ENCODE measurements at places on chromosomes 11 and 22.
A peak's percentile ranks its signal among the peaks of the same experiment; 100 is the strongest.

- DNase-seq: no peak
Observed at GRCh38 chr22:49597428-49598039, 230.1 kb downstream of the BRD1 start.

- no peak for DNase-seq
Observed at GRCh38 chr11:67489885-67490726, 7.3 kb downstream of the AIP start.

DNA sequence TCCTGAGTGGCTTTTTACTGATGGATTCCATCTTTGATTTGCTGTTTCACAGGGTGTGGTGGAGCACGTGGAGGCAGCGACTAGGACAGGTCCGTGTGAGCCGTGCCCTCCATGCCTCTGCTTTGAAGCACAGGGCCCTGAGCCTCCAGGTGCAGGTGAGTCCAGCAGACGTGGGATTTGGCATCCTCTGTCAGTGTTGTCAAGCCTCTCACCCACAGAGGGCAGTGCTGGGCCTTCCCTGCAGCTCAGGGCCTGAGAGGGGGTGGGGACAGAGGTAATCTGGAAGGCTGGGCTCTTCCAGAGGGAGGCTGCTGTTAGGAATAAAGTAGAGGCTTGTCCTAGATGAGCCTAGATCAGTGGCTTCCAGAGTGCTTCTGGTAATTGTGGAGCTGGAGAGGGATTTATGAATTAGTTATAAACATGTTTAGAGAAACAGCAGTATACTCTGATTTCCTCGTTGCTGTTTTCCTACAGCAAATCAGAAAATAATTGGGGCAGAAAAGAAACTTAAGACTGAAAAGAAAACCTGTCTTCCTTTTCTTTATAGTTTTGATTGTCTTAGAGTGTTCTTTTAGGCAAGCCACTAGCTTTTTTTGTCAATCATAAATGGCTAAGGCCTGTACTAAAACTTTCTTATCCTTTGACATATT is 65.0 kb downstream of the SFI1 start:
- DNase-seq: peak; percentile 7

DNA sequence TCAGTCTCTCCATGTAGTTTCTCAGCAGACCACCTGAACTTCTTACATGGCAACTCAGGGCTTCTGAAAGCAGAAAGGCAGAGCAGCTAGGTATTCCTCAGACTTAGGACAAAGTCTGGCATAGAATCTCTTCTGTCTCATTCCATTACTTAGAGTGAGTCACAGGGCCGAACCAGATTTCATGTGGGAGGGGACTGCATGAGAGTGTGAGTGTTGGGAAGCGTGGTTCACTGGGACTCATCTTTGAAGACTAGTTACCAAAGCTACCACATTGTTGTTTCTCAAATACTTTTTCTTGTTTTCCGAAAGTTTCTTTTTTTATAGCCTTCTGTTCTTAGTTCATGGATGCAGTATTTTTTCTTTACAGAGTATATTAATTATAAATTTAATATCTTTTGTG is 36.1 kb upstream of the SCN3B start:
- DNase-seq: no peak
